ENCODE measurements at places on chromosomes 2 and 18.

GRCh38 chr2:16069933-16070647 lies 129.7 kb downstream of the MYCN start:
- no peak for DNase-seq

DNA sequence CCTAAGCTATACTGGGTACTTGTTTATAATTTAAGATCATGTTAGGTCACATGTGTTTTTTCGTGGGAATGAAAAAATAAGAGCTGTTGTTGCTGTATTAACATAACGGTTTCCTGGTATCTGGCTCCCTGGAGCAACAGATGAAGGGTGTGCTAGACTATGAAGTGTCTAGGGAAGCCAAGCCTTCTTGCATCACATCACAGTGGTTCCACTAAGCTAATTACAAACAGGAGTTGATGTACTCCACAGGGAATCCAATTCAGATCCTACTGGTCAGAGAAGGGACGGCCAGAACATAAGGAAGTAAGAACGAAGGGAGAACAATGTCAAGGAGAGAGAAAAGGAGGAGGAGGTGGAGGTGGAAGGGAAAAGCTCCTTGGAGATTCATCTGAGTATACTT lies 193.0 kb upstream of the CYP26B1 start:
- no peak for DNase-seq

- DNase-seq, result peak; percentile 60
Measured at GRCh38 chr2:142586693-142587580, 290.5 kb upstream of the KYNU start.

GRCh38 chr2:136306836-136307235 lies 188.9 kb upstream of the CXCR4 start:
- DNase-seq, result no peak

DNA sequence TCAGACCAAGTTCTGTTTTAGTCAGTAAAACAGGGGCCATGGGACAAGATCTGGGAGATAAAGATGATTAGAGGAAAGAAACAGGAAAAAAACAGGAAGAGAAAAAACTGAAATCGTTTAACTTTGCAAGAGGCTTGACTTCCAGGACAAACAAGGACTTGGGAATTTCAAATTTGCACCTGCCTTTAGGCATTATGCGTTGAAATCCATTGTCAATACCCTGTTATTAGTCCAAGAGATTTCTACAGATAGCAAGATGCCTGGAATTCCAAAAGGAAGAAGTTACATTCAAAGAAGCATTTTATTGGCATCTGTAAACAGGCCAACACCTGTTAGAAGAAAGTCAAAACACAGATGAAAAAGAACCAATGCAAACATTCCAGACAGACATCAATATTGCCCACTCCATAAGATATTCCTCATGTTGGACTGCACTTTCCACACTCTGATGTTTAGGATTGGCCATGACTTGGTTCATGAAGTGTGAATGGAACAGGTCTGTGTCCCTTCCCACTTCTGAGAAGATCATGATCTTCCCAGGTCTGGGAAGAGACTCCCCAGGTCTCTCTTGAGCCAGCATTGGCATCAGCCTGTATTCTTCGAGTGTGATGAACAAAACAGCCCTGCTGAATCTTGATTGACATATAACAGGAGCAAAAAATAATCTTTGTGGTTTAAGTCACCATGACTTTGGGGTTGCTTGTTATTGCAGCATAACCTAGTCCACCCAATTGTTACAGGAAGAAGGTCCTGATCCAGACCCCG lies 181.4 kb upstream of the FN1 start:
- no peak for DNase-seq

- no peak for DNase-seq
Measured at GRCh38 chr18:44955825-44956224, 275.1 kb downstream of the SETBP1 start.

DNA sequence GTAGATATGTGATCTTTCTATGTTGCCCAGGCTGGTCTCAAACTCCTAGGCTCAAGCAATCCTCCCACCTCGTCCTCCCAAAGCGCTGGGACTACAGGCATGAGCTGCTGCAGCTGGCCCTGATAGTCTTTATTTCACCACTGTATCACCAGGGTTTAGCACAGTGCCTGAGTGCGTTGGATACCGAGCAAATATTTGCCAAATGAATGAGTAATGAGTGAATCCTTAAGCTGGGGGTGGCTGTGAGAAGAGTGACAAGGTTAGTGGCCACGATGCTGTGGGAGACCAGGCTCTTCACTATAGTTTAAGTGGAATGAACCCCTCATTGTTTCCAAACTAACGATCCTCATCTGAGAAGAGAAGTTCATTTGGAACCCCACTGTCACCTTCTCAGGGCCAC lies 60.8 kb upstream of the FAM136A start:
- DNase-seq, result no peak

GRCh38 chr2:140641163-140641562 lies 1489.7 kb downstream of the LRP1B start:
- DNase-seq, result no peak

GRCh38 chr18:37305066-37305465 lies 260.5 kb downstream of the CELF4 start:
- no peak for DNase-seq

DNA sequence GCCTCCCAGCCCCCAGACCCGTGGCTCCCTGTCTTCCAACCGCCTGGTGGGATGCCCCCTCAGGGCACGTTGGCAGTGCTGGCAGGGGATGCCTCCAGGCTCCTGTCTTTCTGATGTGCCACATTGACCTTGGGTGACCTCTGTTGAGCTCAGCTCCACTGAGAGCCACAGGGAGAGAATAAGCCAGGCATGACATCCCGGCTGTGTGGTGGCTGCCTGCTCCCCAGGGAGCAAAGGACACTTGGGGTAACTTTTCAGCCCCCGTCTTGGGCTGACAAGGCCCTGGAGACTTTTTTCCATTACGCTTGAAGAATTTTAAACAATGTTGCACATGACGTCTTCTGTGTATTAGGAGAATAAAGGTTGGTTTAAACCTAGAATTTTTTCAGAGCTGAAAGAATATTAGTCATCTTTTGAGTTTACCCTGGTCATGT lies 246.0 kb downstream of the TSN start:
- no peak for DNase-seq

DNA sequence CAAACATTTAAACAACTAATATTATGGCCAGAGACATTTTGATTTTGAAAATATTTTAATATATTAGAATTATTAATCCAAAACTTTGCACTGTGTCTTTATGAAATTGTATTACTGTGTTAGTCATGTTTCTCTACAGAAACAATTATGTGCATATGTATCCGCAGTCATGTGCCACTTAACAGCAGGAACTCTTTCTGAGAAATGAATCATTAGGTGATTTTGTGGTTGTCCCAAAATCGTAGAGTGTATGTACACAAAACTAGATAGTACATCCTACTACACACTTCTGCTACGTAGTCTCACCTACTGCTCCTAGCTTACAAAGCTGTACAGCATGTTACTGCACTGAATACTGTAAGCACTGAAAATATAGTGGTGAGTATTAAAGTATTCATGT lies 479.2 kb upstream of the DSEL start:
- DNase-seq, result no peak

DNA sequence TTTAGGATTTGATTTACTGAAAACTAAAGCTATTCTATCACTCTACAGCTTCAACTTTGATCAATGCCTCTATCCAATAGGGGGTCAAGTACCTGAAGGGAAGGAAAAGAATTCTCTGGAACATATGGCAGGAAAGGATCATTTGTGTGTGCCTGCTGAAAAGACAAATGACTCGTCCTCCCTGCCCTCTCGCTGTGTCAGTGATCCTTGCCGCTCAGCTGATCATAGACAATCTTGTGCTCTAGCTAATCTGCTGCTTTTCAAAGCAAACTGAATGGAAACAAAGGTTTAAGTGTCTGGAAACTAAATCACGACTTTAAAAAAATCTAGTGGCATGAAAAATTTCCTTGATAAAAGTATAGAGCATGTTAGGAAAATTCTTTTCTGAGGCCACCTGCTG lies 75.6 kb upstream of the CPO start:
- DNase-seq, result no peak

GRCh38 chr2:136980303-136980702 lies 215.0 kb downstream of the THSD7B start:
- DNase-seq, result no peak

GRCh38 chr2:25268139-25268538 lies 73.6 kb downstream of the DNMT3A start:
- DNase-seq, result no peak

GRCh38 chr2:166419616-166419934 lies 43.8 kb upstream of the SCN9A start:
- no peak for DNase-seq

DNA sequence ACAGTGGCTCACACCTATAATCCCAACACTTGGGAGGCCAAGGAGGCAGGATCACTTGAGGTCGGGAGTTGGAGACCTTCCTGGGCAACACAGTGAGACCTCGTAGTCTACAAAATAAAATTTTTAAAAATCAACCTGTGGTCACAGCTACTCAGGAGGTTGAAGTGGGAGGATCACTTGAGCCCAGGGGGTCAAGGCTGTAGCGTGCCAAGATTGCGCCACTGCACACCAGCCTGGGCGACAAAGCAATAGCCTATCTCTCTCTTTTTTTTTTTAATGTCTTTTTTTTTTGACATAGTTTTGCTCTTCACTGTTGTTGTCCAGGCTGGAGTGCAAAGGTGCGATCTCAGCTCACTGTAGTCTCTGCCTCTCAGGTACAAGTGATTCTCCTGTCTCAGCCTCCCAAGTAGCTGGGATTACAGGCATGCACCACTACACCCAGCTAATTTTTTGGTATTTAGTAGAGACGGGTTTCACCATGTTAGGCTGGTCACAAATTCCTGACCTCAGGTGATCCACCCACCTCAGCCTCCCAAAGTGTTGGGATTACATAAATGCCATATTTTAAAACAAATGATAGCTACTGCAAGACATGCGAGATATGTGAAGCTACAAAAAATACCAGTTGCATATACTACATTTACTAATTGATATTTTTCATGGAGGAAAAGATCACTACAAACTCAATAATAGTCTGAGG lies 55.0 kb downstream of the CHN1 start:
- DNase-seq, result no peak

- DNase-seq, result peak; percentile 87
Measured at GRCh38 chr2:10097352-10098148, 17.3 kb upstream of the CYS1 start.

Measured in spleen (tissue), 13 donors.